ENCODE measurements at places on chromosomes 16 and 17. TPM values are rescaled to one million over a fixed set of nuclear protein-coding genes. Genes with fewer than 3 reads are reported as not detected.

GRCh38 chr17:57902800-57903759 is 52.1 kb downstream of the CUEDC1 start:
- H3K27me3 ChIP-seq: no peaks in the 10 kb centered on the region
- H3K27ac ChIP-seq: no peak overlapping the region
- H3K4me3 ChIP-seq: no peak overlapping the region
- no peaks in the 10 kb centered on the region for H3K36me3 ChIP-seq

DNA sequence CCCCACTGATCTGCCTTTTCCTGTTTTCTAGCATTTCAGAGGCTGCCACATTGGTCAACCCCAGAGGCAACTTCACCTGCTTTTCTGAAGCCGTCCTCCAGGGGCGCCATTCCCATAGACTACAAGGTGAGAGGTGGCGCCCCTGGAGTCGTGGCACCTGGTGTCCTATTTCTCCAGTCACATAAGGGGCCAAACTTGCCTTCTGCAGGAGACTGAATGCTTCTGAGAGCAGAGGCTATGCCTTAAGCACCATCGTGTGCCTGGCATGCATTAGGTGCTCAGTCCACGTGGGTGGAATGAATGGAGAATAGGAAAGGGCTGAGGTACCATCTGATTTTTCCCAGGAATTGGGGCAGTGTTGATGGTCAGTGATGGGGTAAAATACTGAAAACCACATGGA is 164.8 kb downstream of the HAPSTR1 start:
- no peaks in the 10 kb centered on the region for H3K36me3 ChIP-seq
- H3K4me1 ChIP-seq: no peaks in the 10 kb centered on the region
- no peak overlapping the region for H3K27ac ChIP-seq
- no peak overlapping the region for H3K4me3 ChIP-seq

GRCh38 chr16:58556678-58557077 is 41.4 kb downstream of the SETD6 start:
- no peaks in the 10 kb centered on the region for H3K4me1 ChIP-seq
- no peak for DNase-seq
- peaks cover 55% of the 10 kb centered on the region for H3K36me3 ChIP-seq

- peaks cover 44% of the 10 kb centered on the region for H3K36me3 ChIP-seq
- no peak overlapping the region for H3K27ac ChIP-seq
- H3K4me1 ChIP-seq: peaks cover 3% of the 10 kb centered on the region
- H3K4me3 ChIP-seq: no peak overlapping the region
- peak; percentile 71 for DNase-seq
- no peaks in the 10 kb centered on the region for H3K27me3 ChIP-seq
Observed at GRCh38 chr17:7889166-7889955, 772 bp downstream of the CHD3 start.

- H3K4me1 ChIP-seq: peaks cover 60% of the 10 kb centered on the region
- DNase-seq: peak; percentile 40
- peaks cover 1% of the 10 kb centered on the region for H3K36me3 ChIP-seq
- no peaks in the 10 kb centered on the region for H3K27me3 ChIP-seq
- peak overlapping the region; percentile 65 for H3K4me3 ChIP-seq
- H3K27ac ChIP-seq: peak overlapping the region; percentile 92
Observed at GRCh38 chr16:66516509-66516807, 33.5 kb downstream of the TK2 start.

- no peak overlapping the region for H3K4me3 ChIP-seq
- no peak overlapping the region for H3K27ac ChIP-seq
- H3K36me3 ChIP-seq: no peaks in the 10 kb centered on the region
- H3K4me1 ChIP-seq: no peaks in the 10 kb centered on the region
Observed at GRCh38 chr16:13982451-13982850, 62.5 kb downstream of the ERCC4 start.

DNA sequence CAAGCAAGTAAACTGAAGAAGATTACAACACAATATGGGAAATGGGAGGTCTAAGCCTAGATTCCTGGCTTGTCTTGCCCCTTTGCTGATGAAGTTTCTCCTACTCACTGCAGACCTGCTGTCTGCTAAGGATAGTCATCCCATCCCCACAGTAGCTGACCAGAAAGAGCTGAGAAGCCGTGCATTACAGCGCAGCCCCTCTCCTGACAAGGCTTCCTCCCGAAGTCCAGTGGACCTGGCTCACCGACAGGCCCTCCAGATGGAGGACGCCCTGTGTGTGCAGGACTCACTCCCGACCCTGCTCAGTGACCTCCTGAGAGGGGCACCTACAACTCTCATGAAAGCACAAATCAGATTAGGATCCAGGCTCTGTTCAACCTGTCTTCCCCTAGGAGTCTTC is 35.4 kb downstream of the KIAA0753 start:
- peaks cover 52% of the 10 kb centered on the region for H3K36me3 ChIP-seq
- H3K27me3 ChIP-seq: no peaks in the 10 kb centered on the region
- H3K4me3 ChIP-seq: no peak overlapping the region
- H3K4me1 ChIP-seq: no peaks in the 10 kb centered on the region
- no peak for DNase-seq

Gene PLEKHH3
- 0.97 TPM for total RNA-seq

Gene CDRT15
- total RNA-seq: not detected
